ENCODE measurements at places on chromosomes 2 and 18.

DNA sequence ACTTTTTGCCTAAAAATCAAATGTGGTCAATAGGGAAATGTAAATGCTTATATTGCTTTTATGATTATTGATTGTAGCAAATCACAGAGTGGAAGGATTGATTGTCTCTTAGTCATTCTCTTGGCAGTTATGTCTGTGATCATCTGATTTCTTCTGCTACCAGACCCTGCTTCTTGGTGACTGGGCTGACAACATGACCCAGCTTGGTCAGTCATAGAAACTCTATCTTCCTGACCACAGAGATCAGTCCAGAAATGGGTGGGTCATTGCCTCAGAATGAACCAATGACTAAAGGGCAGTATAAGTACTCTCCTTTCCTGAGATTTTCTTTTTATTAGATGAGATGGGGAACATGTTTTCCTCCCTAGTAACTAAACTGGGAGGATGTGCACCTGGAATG, 87.6 kb downstream of the MAIP1 start:
- no peak for DNase-seq

DNA sequence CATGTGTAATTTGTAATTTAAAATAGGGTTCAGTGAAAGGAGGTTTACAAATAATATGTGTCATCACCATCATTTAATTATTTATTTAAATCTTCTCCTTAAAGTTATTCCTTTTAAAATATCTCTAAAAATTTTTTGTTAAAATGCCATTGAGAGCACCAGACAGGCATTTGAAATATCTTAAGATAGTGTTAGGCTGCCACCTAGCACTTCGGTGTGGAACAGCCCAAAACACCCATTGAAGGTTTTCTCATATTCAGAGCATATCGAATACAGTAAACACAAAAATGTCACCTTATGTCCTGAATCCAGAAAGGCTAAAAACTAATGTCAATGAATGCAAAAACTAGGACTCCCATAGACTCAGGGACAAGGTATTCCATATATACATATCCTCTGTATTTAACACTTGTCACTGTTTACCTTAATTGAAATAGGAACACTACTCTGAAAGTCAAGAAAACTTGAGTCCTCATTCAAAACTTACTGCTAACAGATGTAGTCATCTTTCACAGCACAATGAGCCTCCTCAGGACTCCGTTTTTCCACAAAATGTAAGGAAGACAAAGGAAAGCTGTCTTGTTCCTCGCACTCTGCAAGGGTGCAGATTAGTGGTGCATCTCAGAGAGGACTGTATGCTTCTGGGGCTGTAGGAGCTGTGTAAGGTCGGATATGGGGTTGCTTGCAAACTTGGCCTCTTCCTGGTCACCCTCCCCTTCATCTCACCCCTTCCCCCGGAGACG, 329.5 kb downstream of the PAX3 start:
- no peak for DNase-seq

- DNase-seq: no peak
Observed at GRCh38 chr2:11829324-11829946, 83.0 kb downstream of the LPIN1 start.

GRCh38 chr2:16900405-16901025, 234.9 kb upstream of the CYRIA start:
- DNase-seq: no peak

DNA sequence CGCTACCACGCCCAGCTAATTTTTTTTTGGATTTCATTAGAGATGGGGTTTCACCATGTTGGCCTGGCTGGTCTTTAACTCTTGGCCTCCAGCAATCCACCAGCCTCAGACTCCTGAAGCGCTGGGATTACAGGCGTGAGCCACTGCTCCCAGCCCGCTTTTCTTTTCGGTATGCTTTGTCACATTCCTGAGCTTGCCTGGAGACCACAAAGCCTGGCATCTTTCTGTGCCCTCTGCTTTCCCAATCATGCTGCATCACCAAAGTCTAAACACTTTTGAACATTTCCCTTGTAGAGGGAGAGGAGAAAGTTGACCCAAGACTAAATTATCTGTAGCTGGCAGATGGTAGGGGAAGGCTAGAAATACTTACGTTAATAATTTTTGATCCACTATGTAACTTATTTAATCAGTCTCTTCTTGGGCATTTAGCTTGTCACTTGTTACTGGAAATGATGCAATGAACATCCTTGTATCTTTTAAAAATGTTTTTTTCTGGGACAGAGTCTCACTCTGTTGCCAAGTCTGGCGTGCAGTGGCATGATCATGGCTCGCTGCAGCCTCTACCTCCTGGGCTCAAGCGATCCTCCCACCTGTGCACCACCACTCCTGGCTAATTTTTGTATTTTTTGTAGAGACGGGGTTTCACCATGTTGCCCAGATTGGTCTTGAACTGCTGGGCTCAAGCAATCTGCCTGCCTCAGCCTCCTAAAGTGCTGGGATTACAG, 2.7 kb upstream of the NPC1 start:
- DNase-seq: no peak

DNA sequence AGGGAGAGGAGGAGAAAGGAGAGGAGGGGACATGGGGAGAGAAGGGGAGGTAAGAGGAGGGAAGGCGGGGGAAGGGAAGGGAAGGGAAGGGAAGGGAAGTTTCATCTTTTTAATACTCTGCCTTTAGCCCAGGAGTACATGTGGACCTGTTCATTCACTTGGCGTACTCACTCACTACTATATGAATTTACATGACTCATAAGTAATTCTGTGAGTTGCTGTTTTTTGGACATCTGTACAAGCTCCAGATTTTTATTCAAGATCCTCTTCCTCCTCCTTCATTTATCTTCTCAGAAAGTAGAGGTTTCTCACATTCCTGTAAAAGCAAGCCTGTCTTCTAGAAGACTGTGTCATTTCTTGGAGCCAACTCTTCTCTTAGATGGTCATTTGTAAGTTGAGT, 84.6 kb downstream of the RDH14 start:
- DNase-seq: no peak
